Activated CD4-positive, alpha-beta T cell treated with anti-CD3 and anti-CD28 coated beads, Interleukin-2, Interleukin-6, amounts not matched to agents 100 ng/mL and 50 ng/mL, durations not matched to agents 16 hours and 8 hours (primary cell): ENCODE measurements at places on chromosomes 1 and 21.
A peak's percentile ranks its signal among the peaks of the same experiment; 100 is the strongest.

DNA sequence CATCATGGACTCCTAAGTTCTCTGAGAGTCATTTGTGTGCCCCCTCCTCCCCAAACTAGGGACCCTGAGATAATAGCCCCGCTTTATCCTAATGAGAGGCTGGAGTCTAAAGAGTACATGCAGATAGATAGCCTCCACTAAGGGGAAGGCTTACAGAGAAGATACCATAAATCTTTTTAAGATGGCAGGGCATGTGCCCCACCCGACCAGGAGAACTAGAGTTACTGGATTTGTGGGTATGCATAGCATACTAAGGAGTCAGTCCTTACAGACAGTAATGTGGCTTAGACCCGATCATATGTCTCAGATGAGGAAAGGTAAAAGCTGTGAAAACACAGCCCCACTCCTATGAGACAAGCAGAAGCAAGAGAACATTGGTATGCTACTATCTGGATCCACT, 25.7 kb upstream of the PKN2 start:
- no peak for DNase-seq

DNA sequence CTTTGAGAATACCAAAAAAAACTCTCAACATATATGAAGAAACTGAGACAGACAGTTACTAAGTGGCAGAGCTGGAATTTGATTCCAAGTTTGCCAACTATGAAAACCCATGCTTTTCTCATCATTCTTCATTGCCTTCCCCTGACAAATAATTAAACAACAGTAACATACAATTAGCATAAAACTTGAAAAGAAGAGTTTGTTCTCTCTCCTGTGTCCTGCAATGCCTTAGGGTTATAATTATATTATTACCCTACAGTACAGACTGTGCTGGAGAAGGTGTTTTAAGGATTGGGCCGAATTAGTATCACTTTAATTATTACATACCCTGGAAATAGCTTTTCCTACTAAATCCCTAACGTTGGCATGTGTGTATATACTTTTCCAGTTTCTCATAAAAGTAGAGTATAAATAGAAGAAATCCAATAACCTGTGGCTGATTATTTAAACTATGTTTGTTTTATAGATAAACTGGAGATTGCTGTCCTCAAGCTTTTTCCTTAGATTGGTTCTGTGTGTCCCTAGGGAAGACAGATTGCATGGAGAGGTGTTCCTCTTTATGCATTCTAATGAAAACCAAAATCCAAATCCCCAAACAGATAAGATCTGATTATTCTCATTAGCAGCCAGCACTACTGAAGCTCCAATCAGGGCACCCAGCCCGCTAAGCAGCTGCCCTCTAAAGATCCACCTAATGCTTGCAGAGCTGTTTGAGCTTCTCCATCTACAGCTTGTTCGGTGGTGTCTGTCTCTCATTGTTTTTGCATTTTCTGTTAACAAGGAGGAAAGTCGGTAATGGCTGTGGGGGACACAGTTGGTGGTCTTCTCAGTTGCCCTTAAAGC, 156.3 kb downstream of the TM2D1 start:
- DNase-seq = no peak

- DNase-seq = peak; percentile 22
Measured at GRCh38 chr1:212062832-212063438, 27.4 kb downstream of the DTL start.

DNA sequence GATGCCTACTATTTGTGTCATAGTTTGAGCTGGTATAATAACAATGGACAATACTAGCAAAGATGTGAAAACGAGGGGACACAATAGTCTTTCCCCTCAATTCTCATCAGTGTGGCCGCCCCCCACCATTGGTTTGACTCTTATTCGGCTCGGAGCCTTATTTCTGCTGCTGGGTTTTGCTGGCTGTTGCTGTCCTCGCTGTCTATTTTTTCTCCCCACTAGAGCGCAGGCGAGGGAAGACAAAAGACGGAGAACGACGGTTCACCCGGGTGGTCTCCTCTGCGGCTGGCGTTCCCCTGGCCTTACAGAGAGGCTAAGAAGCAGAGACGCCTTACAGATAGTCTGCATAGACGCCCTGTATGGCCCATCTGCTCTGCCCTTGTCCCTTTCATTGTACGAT, 19.4 kb downstream of the CLIC6 start:
- no peak for DNase-seq

DNA sequence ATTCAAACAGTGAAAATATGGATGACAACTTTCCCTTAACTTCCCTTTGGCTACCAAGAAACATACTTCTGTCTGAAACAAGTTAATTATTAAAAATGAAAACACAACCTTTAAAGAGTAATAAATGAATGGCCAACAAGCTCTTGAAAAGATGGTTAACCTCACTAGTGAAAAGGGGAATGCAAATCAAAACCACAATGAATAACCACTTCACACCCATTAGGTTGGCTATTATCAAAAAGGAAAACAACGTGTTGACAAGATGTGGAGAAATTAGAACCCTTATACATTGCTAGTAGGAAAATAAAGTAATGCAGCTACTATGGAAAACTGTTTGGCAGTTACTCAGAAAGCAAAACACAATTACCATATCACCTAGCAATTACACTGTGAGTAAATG, 14.1 kb downstream of the COP1 start:
- peak; percentile 58 for DNase-seq
